Left ventricle myocardium inferior (tissue), 1 donor: ENCODE measurements at places on chromosomes 12 and 14. TPM values are rescaled to one million over a fixed set of nuclear protein-coding genes. Genes with fewer than 3 reads are reported as not detected.

The DNAI7 gene
- 1.1 TPM for total RNA-seq

GRCh38 chr14:95510804-95511203 is 5.6 kb downstream of the SYNE3 start:
- no peak overlapping the region for H3K4me3 ChIP-seq
- H3K27me3 ChIP-seq, result no peaks in the 10 kb centered on the region
- DNase-seq, result no peak
- H3K27ac ChIP-seq, result no peak overlapping the region
- H3K4me1 ChIP-seq, result peaks cover 74% of the 10 kb centered on the region
- H3K36me3 ChIP-seq, result no peaks in the 10 kb centered on the region

The PLA2G1B gene
- total RNA-seq, result not detected

DNA sequence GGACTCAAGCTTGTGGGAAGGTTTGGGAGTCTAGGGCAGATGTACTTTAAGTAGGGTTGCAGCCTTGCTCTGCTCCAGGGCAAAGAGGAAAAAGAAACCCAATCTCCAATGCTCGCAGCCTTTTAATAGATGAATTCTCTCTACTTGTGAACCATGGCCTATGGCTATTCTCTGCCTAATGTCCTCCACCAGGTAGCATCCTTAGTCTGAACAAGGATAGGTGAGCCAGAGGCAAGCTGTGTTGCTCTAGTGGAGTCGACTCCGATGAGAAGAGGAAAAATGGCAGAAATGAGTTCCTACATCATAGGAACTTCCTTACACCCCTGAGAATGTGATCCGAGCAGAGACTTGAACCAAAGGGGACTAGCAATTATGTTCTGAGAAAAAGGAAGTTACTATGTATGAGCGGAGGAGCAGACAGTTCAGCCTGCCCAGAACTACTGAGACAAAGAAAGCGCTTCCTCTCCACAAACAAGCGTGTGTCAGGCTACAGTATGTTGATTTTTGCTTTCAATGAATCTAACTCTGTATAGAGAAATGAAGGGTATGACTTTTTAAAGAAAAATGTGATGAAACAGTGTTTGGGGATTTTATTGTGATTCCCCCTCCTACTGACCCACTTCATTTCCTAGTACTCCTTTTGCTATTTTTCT is 153.6 kb upstream of the ARID2 start:
- H3K27me3 ChIP-seq, result no peaks in the 10 kb centered on the region
- DNase-seq, result no peak
- H3K27ac ChIP-seq, result no peak overlapping the region
